ENCODE measurements at places on chromosomes 2 and 18.

DNA sequence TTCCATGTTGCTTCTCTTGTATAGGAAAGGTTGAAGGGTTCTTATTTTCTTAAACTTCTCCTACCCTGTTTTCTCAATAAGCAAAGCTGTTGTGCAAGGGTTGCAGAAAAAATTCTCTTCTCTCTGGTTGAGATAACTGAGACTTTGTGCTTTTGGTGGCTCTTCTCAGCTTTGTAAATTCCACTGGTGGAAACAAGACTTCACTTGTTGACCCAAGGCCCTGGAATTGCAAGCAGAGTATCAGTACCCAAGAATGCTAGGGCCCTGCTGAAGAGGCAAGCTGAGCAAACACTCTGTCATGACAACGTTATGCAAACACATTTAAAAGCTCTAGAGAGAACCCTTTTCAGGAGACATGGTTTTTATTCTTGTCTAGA is 294.7 kb upstream of the EPAS1 start:
- DNase-seq, result no peak

DNA sequence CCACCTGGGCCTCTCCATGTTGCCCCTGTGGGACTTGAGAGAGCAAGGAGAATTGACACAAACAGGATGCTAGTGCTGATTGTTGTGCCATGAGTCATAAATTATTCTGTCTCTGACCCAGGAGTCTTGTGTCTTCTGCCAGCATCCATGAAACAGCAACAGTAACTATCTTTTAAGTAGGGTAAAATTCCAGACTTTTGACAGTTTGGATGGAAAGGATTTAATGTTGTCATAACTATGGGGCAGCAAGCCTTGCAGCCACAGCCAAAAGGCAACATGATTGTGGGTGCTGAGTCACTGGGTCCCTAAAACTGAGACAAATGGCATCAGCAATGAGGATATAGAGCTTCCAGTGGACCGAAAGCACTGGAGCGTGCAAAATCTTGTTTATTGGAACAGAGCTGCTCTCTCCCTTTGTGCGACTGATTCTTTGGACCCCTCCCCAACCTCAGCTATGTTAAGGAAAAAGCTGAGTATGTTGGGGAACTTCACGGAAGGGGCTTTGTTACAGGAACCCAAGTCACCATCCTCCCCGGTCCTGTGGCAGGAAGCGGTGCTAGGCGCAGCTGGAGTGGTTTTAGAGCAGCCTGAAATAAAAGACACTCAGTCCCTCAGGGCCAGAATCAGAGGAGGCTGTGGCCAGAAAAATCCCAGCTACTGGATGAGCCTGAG is 9.6 kb upstream of the ITPRIPL1 start:
- DNase-seq, result peak; percentile 54

DNA sequence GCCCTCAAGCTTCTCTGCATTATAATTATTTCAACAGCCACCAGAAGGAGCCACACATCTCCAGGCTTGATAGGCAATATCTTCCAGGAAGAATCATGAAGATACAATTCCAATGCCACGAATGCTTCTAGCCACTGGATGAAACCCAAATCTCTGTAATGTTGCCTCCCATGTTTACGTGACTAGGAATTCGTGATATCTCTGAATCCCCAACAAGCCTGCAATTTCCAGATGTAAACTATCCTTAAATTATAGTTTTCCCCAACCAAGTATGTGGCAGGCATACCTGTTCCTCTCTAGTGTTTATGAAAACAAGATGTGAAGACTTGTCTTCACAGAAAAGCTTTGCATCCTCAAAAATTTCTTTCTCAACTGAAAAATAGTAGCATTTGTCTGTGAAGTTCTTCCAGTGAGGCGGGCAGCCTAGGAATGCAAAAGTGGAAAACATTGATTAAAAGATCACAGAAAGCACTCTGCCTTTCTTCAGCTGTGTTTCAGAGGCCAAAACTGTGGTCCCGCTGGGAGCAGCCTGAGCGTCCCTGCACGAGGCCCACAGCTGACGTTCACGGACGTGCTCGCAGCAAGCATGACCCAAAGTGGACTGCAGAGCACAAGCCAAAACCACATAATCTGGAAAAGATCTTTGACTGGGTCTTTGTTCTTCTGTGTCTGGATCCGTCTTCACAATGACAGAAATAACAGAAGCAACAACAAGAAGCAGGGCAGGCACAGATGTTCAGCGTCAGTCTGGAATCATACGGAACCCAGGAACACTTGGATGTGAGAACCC is 65.1 kb upstream of the THOC1 start:
- no peak for DNase-seq

- DNase-seq, result peak; percentile 55
Measured at GRCh38 chr2:238970553-238971081, 122.7 kb downstream of the TWIST2 start.

- DNase-seq, result no peak
Measured at GRCh38 chr2:188365058-188365641, 73.5 kb downstream of the GULP1 start.

DNA sequence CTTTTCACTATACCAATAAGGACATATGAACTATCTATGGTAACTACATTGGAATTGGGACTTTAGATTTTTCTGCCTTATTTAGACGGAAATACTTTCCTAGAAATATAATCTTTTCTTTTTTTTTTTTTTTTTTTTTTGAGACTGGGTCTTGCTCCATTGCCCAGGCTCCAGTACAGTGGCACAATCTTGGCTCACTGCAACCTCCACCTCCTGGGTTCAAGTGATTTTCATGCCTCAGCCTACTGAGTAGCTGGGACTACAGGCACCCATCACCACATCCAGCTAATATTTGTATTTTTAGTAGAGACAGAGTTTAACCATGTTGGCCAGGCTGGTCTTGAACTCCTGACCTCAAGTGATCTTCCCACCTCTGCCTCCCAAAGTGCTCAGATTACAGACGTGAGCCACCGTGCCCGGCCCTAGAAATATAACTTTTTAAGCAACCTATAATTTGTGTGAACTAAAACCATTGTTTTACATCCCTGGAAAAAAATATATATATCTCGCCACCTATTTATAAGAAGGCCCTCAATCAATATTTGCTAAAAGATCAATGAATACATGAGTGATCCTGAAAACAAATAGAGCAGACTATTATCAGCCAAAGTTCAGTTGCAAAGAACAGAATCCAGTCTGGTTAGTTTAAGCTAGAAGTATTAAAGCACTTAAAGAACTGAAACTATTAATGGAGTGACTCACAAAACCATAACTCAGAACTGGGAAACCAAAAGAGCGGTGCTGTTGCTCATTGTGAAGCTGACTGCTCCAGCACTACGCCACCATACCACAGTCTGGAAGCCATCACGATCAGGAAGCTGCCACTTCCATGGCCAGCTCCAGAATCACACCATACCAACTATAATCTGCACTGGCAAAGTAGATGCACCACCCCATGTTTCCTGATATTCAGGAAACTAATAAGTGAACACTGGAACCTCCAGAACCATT is 8.4 kb upstream of the HNRNPLL start:
- no peak for DNase-seq

DNA sequence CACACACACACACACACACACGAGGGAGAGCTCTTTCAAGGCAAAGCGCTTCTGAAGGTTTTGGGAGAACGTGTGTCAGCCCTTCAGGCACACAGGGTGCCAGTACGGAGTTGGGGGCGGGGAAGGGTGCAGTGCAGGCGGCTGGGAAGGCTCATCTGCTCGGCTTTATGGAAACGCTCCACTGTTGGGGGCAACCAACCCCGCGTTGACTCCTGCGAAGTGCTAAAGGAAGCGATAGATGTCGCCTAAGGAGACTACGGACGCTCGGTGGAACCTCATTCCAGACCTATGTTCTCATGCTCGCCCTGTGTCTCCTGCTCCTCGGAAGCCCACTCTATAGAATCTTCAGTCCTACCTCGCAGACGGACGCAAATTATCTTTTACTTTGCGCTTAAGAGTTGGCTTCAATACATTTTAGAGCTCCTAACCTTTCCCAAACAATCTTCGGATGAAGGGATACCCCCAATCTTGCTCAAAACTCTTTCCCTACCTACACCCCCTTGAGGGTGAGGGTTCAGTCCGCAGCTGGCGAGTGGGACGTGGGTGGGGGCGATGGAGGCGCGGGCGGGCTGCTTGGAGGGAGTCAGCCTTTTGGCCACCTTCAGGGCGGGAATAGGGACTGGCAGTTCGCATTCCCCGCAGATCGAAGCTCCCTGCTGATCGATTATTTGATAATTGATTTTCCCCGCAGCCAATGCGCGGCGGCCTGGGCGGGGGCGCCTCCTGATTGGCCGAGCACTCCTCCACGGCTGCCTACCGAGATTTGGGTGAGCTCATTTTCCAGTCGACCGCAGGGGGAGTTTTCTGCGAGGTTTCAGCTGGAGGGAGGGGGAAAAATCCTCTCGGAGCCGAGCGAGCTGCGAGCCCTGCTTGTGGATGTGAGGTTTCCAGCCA is 1.9 kb upstream of the MEIS1 start:
- peak; percentile 31 for DNase-seq

- DNase-seq, result no peak
Measured at GRCh38 chr18:62510789-62511188, 12.0 kb upstream of the ZCCHC2 start.

DNA sequence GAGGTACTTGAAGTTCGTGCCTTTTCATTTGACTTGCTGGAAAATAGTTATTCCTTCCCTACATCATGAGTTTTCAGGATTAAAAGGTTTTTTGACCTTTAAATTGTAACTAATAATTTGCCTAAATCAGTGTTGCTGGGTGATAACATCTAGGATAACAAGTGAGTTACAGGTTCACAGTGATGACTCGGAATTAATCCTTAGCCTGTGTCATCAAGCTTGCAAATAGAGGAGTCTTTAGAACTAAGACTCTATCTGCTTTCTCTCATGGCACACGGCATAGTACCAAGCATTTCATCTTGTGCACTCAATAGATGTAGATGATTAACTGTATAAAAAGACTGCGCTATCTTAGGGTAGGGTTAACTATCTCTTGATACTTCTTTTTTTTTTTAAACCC is 79.5 kb downstream of the CAMKMT start:
- DNase-seq, result no peak
